ENCODE measurements at places on chromosomes 11 and 22.
A peak's percentile ranks its signal among the peaks of the same experiment; 100 is the strongest.

DNA sequence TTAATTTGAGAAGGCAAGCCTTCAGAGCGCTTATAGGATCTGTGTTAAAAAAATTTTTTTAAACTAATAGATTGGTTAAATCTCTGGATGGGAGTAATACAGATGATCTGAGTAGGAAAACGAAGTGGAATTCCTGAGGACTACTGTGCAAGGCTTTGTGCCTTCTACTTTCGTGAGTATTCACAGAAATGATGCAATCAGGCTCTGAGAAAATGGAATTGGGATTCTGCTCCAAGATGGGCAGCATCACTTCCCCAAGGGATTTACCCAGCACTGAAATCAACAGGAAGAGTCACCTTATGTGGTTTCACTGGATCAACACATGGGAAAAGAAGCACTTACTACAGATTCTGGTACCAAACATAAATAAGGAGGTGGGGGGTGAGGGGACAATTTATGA lies 12.5 kb downstream of the KMT5B start:
- DNase-seq = no peak

DNA sequence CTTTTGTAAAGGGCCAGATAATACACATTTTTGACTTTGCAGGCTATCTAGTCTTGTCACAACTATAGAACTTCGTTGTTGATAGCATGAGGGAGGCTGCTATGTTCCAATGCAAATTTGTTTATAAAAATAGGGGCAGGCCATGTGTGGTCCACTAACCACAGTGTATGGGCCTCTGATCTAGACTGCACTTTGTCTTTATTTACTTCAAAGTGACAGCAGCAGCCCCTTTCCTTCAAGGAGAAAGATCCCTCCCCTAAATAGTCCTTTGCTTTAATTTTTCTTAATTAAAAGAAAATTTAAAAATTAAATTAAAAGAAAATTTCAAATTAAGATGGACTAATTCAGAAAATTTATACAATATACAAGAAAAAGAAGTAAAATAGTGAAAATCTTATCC lies 49.5 kb upstream of the OR9Q1 start:
- no peak for DNase-seq

- DNase-seq = no peak
Observed at GRCh38 chr11:124878759-124879492, 13.7 kb downstream of the ROBO3 start.

DNA sequence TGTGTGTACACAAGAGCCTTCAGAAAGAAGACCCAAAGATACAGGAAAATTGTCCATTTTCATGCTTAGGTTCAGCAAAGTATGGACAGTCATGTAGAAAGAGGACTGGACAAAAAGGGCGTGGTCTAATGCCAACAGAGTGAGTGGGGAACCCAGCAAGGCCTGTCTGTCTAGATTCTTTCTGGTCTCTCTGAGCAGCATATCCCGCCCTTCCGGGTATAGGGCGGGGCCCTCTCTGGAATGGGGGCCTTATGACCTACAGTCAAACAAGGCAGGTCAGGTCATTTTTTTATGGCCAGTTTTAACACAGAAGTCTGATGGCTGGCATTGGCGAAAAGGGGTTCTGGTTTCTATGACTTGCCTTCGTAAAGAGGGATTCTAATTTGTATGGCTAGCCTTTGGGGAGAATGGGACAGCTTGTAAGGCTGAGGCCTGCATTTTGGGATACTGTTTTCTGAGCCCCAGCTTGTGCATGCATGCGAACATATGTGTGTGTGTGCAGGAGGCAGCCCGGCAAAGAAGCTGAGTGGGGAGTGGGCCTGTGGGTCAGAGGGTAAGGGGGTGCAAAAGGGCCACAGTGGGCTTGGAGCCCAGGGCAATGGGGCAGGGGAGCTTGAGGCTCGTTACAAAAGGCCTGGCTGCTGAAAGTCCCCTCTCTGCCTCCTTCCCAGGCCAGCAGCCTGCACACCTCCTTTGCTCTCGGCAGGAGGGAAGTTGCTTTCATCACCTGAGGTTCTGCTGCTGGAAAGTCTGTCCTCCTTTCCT lies 130.5 kb upstream of the B3GAT1 start:
- DNase-seq = no peak

DNA sequence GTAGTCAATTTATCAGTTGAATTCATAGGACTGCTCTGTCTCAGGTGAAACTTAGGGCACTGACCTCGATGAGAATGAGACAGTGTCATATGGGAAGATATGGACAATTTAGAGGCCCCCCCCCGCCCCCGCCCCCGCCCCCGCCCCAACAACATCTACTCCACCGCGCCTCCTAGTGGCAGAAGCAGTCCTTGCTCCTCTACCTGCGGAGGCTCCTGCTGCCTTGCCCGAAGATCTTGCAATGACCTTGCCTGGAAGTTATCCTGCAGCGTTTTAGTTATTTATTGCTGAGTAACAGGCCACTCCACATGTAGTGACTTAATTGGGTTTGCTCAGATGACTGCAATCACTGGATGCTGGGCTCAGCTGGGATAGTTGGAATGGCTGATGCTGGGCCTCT lies 15.2 kb downstream of the SERPINH1 start:
- DNase-seq = peak; percentile 23

DNA sequence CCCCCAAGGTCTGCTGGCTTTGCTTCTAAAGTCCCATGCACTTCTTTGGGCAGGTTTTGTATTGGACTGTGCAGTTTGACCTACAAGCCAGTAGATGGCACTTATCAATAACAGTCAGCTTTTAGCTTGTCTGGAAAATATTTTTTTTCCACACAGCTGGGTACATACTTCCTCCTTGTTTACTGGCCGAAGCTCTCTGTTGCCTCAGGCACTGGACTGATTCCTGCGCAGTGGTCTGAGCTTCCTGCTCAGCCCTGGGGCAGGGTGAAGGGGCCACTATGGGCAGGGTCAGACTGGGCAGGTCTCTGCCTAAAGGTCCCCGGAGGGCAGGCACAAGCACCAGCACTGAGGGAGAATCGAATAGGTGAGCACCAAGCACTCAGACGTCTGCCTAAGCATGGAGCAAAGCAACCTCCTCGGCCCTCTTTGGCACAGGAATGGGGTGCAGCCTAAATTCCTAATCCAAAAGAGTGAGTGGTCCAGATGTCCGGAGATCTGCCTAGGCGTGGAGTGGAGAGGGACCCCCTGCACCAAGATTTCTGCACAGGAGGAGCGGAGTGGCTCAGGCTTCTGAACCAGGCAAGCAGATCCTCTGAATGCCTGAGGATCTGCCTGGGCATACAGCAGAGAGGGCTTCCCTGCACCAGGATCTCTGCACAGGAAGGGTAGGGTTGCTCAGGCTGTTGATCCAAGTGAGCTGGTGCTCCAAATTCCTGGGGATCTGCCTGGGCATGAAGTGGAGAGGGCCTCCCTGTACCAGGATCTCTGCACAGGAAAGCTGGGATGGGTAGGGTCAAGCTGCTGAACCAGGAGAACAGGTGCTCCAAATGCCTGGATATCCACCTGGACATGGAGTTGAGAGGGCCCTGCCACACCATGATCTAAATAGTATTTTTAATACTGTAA lies 105.9 kb upstream of the C11orf58 start:
- no peak for DNase-seq

DNA sequence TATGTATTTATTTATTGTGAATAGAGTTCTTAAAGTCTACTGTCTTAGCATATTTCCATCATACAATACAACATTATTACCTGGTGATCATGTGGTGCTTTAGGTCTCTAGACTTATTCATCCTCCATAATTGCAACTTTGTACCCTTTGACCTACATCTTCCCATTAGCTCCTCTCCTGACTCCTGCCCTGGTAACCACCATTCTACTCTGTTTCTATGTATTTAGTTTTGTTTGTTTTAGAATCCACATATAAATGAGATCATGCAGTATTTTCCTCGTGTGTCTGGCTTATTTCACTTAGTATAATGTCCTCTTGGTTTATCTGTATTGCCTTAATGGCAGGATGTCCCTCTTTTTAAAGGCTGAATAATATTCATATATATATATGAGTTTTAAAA lies 22.7 kb downstream of the NCAM1 start:
- DNase-seq = no peak

DNA sequence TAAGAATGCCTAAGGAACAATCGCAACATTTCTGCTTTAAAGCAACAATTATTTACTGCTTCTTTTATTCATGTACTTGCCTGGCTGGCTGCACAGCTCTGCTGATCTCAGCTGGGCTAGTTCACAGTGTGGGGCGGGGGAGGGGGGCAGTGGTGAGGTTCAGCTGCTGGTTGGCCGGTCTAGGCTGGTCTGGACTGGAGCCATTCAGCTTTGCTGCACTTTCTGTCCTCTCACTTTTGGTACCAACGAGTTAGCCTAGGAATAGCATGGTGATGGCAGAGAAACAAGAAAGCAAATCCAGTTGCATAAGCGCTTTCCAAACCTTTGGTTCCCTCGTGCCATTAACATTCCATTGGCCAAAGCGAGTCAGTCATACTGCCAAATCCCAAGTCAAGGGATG lies 16.0 kb upstream of the MIF start:
- no peak for DNase-seq

GRCh38 chr11:10387206-10388083 lies 67.6 kb upstream of the AMPD3 start:
- no peak for DNase-seq

DNA sequence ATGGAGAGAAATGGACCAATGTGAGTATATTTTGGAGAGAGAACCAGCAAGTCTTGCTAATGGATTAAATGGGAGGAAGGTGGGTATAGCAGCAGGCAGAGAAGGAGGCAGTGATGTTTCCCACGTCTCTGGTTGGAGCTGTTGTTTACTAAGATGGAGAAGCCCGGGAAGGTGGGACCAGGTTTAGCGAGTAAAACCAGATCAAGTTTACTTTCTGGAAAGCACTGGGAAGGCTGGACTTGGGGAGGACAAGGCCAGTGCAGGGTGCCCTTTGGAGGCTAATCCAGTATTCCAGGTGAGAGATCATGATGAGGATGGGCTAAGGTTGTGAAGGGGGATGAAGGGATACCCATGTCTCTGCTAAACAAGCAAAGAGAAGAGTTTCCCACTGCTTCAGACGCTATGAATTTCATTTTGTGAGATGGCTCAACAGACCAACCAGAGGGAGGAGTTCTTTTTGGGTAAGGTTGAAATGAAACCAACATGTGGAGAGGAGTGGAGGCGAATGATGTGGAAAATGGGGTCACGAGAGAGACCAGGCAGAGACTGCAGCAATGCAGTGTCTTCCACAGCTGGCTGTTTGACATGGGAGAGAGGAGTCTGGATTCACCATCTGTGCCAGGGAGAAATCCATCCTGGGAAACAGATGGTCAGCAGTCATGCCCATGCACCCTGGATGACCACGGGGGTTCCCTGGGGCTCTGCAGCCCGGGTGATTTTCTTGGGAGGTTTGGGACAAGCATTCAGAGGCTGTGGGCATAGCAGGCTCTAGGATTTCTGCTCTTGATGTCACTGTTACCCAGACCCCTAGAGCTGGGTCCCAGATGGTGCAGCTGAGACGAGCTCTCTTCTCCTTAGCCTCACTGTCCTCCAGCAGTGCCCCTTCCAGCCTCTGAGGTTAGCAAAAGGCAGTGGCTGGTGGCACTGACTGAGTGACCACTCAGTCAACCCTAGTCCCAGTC lies 24.9 kb downstream of the COMMD9 start:
- DNase-seq = no peak

GRCh38 chr22:29154364-29155048 lies 51.2 kb upstream of the EMID1 start:
- peak; percentile 56 for DNase-seq

DNA sequence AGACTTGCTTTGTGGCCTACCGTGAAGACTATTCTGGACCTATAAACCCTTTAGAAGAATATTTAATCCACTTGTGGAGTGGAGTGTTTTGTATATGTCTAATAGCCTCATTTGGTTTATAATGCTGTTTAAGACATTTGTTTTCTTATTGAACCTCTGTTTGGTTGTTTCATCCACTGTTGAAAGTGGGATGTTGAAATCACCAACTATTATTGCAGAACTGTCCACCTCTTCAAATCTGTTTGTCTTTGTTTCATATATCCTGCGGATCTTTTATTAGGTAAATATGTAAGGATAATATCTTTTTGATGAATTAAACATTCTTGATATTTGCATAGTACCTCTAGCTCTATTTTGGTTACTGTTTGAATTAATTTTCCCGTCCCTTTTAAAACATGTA lies 49.1 kb downstream of the XKR3 start:
- DNase-seq = no peak

- no peak for DNase-seq
Observed at GRCh38 chr11:96391698-96392307, 2.0 kb downstream of the JRKL start.

GRCh38 chr11:32960553-32961164 lies 55.0 kb upstream of the DEPDC7 start:
- no peak for DNase-seq

GRCh38 chr11:63866211-63866610 lies 27.3 kb downstream of the MARK2 start:
- DNase-seq = peak; percentile 49

GRCh38 chr11:118610773-118611432 lies 3.5 kb downstream of the PHLDB1 start:
- DNase-seq = peak; percentile 65

DNA sequence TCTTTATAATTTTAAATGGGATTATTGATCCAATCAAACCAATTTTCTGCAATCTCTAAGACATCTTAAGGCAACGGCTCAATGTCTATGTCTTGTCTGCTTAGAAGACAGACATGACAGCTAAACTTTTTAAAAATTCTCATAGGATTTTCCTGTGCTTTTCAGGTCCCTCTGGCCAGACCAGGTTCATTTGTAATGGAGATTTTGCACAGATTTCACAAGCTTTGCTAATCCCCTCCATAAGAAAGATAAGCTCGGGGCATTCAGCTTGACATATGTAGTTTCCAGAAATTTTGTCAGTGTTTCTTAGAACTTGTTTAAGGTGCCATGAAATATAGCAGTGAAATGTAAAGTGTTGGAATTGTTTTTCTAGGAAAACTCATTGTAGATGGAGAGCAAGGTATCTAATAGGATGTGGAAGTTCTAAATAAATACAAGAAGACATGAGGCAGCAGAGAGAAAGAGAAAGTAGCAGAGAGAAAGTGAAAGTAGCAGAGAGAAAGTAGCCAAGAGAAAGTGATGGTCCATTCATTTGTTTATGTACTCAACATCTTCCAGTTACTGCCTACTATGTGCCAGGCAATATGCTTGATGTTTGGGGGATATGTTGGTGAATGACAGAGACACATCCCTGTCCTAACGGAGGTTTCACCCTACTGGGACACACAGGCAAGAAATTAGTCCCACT lies 219.1 kb upstream of the ARHGAP42 start:
- DNase-seq = no peak

DNA sequence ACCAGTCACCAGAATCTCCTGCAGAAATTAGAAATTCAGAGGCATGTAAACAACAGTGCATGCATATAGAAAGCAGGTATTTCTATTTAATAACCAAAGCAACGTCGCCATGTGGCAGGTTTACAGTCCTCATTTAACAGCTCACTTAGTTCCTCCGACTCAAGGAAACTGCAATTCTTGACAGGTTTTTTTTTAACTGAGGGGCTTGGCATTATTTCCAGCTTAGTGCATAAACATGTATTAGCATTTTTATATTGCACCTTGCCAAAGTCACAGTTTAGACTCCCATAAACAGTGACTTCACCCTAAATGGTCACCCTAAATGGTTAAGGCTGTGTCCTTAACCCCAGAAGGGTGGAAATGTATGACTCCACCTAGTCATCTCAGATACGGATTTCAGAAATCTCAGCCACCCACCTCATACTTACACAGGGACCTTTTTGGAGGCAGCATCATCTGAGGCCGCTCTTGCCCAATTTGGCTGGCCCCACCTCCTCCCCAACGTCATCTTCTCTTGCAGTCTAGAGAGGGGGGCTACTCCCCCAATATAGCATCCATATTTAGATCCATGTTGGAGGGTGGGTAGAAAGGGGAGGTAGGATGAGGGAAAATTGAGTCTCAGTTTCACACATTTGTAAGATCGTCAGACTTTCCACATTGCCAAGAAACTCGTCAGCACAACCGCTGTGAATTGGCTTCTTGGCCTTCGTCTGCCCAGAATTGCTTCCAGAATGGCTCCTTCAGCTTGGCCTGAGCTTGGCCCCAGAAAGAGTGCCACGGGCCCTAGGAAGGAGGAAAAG lies 31.8 kb upstream of the SLC35C1 start:
- no peak for DNase-seq

Data from stimulated activated CD8-positive, alpha-beta memory T cell treated with anti-CD3 and anti-CD28 coated beads, Interleukin-7, amount 100 ng/mL, for 4 hours (primary cell).